ENCODE measurements at places on chromosomes 3 and 15.

GRCh38 chr3:194379651-194380050 is 10.1 kb upstream of the LRRC15 start:
- no peak for DNase-seq

DNA sequence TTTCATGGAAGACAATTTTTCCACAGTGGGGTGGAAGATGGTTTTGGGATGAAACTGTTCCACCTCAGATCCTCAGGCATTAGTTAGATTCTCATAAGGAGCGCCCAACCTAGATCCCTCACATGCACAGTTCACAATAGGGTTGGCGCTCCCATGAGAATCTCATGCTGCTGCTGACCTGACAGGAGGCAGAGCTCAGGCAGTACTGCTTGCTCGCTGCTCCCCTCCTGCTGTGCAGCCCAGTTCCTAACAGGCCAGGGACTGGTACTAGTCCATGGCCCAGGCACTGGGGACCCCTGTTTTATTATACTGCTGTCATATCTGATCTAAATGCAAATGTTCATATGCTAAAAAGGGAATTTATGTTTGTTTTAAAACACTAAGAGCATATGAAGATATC is 9.8 kb upstream of the GRK7 start:
- no peak for DNase-seq

DNA sequence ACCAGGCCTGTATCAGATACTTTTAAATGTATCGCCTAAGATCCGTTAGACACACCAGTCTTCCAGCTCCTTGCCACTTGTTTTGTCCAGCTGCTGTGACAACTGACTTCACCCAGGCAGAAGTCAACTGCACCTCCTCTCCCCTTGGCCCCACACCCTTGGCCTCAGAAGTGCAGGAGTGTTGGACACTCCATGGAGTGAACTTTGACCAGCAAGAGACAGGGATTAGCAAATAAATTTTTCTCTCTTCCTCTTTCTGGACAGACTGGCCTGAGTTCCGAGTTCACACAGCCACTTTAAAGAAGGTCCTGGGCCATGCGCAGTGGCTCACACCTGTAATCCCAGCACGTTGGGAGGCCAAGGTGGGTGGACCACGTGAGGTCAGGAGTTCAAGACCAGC is 2.9 kb upstream of the CLN6 start:
- DNase-seq, result no peak

- DNase-seq, result no peak
Observed at GRCh38 chr3:11671648-11672100, 28.0 kb upstream of the VGLL4 start.

DNA sequence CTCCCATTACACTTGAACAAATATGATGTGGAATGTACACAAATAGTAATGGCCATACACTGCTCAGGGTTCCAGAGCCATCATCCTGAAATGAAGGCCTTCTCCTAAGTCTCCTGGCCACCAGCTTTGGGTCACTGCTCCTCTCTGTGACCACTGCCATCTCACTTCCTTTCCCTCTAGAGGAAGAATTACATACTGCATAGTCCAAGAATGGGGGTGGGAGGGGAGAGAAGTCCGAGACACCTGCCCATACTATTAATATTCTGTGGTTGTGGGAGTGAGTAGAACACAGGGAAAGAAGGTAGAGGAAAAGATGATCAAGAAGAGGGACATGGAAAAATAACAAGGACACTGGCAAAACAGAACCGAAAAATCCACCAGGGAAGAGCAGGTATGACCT is 20.6 kb downstream of the ETV5 start:
- DNase-seq, result no peak

DNA sequence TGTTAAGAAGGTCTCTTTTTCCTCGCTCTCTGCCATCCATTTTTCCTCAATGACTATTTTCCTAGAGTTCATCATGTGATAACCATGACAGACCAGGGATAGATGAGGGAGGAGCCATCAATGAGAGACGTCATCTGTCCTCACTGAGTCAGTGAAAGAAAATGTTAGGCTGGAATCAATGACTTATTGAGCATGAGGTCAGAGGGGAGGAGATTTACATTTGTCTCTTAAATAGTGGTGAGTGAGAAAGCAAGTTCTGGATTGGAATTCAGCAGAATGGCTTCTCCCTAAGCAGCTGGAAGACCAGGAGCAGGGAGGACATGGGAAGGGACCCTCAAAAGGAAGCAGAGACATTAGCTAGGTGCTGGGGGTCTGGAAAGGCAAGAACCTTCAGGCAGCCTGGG is 28.2 kb upstream of the USP3 start:
- no peak for DNase-seq

DNA sequence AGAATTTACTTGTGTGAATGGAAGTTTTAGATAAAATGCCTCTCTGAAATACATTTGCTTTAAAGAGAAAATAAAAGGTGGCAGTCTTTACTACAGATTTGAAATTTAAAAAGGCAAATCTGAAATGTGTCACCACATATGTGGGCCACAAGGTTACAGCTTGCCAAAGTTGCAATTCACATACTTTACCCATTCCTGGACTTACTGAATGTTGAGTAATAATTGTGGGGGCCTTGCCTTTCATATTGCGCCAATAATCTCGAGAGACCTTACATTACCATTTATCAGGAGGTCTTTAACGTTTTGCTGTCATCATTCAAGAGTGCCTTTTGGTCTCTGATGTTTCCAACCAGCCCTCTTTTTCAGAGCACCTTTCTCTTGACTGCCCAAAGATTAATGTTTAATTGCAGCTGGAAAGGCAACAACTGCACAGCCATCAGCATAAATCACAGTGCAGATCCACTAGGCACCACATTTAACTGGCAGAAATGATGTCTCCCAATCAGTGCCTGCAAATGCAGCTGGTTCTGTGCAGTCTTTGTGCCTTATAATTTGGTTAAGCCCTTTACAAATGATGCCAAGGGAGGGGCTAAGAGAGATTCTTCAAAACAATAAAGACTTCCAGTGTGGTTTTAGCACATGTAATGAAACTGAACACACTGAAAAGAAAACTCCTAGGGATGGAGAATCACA is 206.8 kb downstream of the MAGI1 start:
- no peak for DNase-seq

DNA sequence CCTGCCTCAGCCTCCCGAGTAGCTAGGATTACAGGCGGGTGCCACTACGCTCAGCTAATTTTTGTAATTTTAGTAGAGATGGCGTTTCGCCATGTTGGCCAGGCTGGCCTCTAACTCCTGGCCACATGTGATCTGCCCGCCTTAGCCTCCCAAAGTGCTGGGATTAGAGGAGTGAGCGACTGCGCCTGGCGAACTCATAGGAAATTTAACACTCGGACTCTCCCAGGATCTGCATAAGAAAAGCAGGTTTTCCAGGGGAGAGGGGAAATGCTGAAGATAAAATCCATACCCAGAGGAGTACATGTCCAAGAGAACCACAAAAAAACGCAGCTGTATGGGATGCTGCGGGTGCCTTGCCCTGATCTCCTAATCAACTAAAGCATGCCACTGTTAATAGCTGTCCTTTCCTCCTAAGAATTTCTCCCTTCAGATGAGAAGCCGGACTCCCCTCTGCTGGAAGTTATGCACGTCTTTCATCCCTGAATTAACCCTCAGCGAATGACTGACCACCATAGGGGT is 25.3 kb upstream of the TGFBR2 start:
- no peak for DNase-seq

- DNase-seq, result no peak
Observed at GRCh38 chr15:89396723-89397652, 62.4 kb upstream of the POLG start.

DNA sequence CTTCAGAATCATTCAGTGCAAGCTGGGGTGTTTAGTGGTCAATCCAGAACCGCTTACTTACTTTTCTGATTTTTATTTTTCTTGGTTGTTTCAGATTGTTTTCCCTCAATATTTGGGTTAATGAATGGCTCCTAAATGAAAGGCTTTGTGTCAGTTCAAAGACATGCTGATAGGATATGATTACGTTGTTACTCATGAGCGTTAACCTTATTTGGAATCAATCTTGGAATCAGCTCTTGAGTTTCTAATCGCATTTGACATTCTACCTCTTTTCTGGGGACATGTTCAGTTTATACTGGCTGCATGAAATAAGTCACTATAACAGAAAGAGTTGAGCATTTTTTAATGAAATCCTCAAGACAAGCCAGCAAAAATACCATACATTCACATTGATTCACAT is 50.2 kb downstream of the ATP11B start:
- no peak for DNase-seq

DNA sequence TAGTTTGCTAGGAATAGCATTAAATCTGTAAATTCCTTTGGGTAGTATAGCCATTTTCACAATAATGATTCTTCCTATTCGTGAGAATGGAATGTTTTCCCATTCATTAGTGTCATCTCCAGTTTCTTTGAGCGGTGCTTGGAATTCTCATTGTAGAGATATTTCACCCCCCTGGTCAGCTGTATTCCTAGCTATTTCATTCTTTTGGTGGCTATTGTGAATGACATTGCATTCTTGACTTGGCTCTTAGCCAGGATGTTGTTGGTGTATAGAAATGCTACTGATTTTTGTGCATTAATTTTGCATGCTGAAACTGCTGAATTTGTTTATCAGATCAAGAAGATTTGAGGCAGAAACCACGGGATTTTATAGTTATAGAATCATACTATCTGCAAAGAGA is 690.5 kb upstream of the ALCAM start:
- no peak for DNase-seq

GRCh38 chr3:37591116-37591781 is 270.4 kb upstream of the CTDSPL start:
- no peak for DNase-seq

DNA sequence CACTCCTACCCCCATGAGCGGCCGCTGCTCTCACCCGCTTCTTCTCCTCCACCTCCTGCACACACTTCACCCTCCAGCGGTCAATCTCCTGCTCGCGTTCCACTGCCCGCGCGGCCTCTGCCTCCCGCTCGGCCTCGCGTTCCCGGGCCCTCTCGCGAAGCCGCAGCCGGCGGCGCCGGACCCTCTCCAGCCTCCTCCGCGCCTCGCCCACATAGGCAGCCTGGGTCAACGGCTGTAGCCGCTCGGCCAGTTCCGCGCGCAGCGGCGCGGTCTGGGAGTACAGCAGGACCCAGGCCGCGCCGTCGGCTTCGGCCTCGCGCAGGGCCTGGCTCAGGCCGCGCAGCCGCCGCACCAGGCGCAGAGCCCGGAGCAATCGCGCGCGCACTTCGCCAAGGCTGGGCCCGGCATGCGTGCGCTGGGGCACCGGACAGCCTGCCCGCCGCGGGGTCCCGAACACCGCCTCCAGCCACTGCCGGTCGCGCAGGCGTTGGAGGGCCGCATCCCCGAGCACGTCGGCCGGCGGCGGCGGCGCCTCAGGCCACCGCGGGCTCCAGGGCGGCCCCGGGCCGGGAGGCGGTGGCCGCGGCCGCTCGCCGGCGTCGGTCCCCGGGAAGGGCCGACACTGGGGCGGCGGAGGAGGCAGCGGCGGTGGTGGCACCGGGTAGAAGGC is 595 bp downstream of the PDCD7 start:
- no peak for DNase-seq

GRCh38 chr15:69980341-69981059 is 117.2 kb downstream of the TLE3 start:
- DNase-seq, result no peak

DNA sequence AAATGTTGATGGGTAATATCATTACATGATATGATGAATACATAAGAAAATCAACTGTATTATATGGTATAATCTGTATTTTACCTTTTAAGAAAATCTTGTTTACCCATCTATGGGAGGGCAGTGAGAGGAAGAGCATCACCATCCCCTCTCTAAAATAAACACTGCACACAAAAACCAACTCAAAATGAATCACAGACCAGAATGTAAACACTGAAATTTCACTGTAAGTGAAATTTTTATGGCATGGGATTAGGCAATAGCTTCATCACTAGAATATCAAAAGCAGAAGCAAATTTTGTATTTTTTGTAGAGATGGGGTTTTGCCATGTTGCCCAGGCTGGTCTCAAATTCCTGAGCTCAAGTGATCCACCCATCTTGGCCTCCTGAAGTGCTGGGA is 26.2 kb downstream of the IFT80 start:
- no peak for DNase-seq

GRCh38 chr15:100033140-100033857 is 300.1 kb upstream of the LYSMD4 start:
- DNase-seq, result no peak

- DNase-seq, result no peak
Observed at GRCh38 chr3:135565546-135565945, 400.0 kb upstream of the PPP2R3A start.

- no peak for DNase-seq
Observed at GRCh38 chr15:52680761-52681160, 1.6 kb upstream of the ATOSA start.

- DNase-seq, result no peak
Observed at GRCh38 chr3:72523429-72524151, 324.7 kb downstream of the SHQ1 start.

DNA sequence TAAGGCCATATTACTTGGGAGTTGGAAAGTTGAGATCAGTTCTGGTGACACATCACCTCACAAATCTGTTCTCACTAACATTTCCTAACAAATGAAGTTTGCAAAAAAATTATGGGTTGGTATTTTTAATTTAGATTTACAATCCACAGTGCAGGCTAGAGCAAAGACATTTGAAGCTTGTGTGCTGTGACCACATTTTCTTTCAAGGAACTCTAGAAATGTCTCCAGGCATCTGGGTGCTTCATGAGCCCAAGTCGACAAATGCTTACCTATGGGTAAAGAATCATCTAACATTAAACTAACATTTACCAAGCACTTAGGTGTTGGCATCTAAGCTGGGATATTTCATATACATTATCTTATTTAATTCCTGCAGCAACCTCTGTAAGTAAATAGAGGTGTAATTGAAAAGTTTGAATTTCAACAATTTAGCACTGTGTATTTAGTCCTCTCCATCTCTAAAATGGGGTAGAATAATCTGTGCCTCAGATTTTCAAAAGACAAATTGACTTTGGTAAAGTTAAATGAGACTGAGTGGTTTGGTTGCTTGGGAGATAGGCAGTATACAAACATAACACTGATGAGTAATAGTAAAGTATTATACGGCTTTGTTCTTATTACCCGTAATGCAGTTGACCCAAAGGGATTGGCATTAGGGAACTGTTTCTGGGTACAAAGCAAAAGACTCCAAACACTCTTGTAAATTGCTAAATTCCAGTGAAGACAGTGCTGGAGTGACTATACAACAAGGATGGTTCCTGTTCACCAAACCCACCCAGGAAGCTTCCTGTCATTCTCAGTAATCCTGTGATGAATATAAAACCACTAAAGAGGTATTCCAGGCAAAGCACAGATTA is 162.5 kb downstream of the TPRG1 start:
- DNase-seq, result no peak

- DNase-seq, result no peak
Observed at GRCh38 chr3:58577269-58577821, at the start of gene FAM107A. Gene FAM107A, minus strand, starts transcription at chr3:58577391. Its CDS starts 7,531 bp downstream, at chr3:58569860.

DNA sequence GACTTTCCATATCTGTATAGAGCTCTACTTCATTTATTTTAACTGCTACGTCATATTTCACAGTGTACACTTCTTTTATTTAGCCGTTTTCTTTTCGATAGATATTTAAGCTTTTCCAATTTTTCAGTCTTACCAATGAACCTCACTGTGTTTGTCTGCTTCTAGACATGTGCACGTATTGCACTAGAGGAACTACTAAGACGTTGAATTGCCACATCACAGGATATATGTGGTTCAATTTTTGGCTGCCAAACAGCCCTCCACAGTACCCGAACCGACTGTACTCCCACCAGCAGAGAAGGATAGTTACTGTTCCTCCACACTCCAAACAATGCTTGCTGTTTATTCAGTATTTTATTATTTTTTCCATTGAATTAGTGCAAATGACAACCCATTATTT is 2.0 kb downstream of the NR1I2 start:
- DNase-seq, result no peak
